ENCODE measurements at places on chromosomes 4 and X. TPM values are rescaled to one million over a fixed set of nuclear protein-coding genes. Genes with fewer than 3 reads are reported as not detected.

The PAGE2 gene
- total RNA-seq = not detected

The PAGE2B gene
- total RNA-seq = not detected

The ALAS2 gene
- 32.0 TPM for total RNA-seq

DNA sequence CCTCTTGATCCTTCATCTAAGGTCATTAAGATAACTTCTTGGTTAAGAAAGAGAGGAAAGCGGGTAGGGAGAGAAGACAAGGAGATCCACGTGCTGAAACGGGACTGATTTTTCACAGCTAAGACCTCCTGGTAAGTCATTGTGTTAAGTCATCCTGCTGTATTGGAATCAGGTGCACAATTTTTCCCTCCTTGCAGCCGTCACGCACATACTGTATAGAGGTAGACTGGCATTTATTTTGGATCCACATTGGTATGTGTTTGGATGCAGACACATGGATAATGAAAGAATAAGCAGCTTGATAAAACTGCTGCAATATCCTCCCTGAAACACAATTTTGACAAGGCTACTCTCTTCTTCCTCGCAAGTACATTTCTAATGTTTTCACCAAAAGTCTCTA is 60.1 kb upstream of the NAP1L5 start:
- no peak for DNase-seq

GRCh38 chrX:20313899-20314298 is 47.2 kb upstream of the RPS6KA3 start:
- no peak for DNase-seq

The PTCHD1 gene
- total RNA-seq = 14.0 TPM

DNA sequence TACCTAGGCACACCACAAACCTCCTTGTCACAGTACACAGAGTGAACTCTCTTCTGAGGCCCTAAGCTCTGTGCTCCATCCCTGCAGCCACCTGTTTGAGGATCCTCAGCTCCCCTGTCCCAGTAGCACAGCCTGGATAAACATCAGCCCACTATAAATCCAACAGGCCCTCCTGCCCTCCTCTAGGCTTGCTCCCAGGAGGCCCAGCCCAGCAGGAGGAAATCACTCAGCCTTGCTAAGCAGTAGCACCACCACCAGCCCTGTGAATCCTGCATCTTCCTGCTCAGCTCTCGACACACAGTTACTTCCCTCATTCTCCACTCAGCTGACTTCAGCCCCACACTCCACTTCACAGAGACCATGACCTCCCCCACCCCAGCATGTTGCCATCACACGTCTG is 273.9 kb downstream of the BCOR start:
- no peak for DNase-seq

DNA sequence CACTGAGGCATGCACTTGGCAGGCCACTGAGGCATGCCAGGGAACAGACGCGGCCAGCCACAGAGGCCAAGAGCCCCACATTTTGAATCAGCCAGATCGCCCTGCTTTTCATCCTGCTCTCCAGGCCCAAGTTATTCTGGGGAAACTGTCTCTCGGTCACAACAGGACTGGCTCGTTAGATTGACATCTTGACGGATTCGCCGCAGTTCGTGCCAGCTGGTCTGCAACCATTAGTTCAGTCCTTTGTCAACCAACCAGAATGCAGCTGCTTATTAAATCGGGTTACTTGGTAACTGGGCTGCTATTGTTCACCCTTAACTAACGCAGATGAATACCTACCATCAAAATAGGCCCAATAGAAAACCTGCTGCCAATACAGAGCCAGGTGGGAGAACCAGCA is 16.7 kb downstream of the CLDN34 start:
- DNase-seq = no peak

The SORBS2 gene
- total RNA-seq = 66.8 TPM

DNA sequence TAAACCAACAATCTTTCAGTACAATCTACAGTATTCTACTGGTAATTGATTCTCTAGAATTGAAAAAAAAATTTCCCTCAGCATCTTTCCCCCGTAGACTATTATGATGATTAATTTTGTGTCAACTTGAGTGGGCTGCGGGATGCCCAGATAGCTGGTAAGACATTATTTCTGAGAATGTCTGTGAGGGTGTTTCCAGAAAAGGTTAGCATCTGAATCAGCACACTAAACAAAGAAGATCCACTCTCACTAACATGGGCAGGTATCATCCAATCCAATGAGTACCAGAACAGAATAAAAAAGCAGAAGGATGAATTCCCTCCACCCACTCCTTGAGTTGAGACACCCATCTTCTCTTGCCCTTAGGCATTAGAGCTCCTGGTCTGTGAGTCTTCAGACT is 186.1 kb upstream of the MAB21L2 start:
- no peak for DNase-seq

The CHST7 gene
- 6.7 TPM for total RNA-seq

- DNase-seq = no peak
Measured at GRCh38 chr4:38684951-38685844, 21.2 kb downstream of the KLF3 start.

The MAOB gene
- 1.6 TPM for total RNA-seq

- DNase-seq = no peak
Measured at GRCh38 chr4:99351487-99351886, 1.1 kb downstream of the ADH1C start.

DNA sequence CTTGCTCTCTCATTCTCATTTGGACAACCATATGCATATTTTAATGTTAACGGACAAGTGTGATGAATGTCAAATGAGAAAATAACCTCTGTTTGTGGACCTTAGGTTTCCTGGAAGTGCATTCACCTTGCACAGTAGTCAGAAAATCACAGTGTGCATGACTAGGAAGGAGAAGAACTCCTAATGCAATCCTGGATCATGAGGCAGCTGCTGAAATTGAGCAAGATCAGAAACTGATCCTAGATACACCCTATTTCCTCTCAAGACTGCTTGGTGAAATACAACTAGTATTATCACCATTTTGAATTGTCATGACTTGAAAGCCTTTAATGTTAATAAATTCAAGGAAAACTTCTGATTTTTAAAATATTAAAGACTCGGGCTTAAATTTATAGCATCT is 1148.9 kb downstream of the STIM2 start:
- DNase-seq = no peak

- DNase-seq = no peak
Measured at GRCh38 chr4:61004651-61005170, 195.4 kb upstream of the ADGRL3 start.

- no peak for DNase-seq
Measured at GRCh38 chr4:168619266-168619631, 122.4 kb downstream of the PALLD start.

DNA sequence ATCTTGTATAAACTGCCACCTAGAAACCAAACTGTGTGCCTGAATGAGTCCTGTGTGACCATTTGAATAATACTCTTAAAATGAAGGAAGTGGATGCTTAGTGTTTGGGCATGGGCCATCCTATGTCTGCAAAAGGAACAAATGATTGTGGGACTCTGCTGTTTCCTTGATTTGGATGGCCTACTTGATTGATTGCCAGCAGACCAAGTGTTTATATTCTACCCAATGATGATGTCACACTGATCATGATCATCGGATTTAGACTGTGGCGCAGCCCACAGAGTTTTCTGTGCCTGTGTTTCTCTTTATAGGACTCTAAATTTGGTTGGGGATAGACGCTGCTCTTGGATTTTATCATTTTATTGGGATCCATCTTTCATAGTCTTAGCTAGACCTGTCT is 4.4 kb downstream of the SEPTIN11 start:
- DNase-seq = no peak

- DNase-seq = no peak
Measured at GRCh38 chr4:118741301-118741855, 56.2 kb downstream of the METTL14 start.

DNA sequence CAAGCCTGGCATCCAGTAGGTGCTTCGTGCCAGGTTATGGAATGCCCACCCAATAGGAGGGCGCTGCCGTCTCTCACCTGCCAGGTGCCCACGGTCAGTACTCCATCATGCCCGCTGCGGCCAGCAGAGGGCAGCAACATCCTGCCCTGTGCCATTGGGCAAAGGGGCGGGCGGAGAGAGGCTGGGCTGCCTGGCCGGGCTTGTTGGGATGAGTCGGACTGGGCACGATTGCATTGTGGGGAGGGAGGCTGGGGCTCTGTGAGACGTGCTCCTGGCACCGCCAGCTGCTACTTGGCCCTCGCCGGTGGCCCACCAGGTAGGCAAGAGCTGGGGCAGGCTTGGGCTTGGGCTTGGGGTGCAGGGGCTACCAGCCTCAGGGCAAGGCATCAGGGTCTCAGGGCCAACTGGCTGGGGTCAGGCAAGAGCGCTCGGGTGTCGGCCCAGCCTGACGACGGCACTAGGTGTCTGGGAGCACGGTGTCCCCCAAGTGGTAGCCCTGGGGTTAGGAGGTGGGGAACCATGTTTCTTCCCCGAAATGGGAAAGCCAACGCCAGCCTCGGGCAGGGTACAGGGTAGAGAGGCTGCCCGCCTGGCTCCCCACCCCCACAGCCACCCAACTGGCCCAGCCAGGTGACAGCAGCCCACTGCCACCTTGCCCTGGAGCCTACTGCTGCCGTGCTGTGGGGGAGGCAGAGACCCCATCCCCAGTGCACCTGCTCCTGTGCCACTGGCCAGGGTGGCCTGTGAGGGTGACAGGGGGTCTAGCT is at the start of gene PLXNB3:
Gene PLXNB3, plus strand, starts transcription at position 261 of the 767 bp plus-strand sequence. CDS start 1,287 bp downstream, outside the sequence.
- peak; percentile 71 for DNase-seq

GRCh38 chr4:172018358-172018757 is 205.2 kb downstream of the GALNTL6 start:
- no peak for DNase-seq

The TRAM1L1 gene
- total RNA-seq = 37.1 TPM

GRCh38 chr4:123676071-123676889 is 279.7 kb downstream of the SPRY1 start:
- no peak for DNase-seq

The MAGEB5 gene
- not detected for total RNA-seq

- no peak for DNase-seq
Measured at GRCh38 chr4:97235521-97235920, 907.8 kb downstream of the STPG2 start.

The ATOH1 gene
- not detected for total RNA-seq

The DCAF12L2 gene
- 9.0 TPM for total RNA-seq

The ATP1B4 gene
- under 0.01 TPM for total RNA-seq

The IL2 gene
- total RNA-seq = not detected

DNA sequence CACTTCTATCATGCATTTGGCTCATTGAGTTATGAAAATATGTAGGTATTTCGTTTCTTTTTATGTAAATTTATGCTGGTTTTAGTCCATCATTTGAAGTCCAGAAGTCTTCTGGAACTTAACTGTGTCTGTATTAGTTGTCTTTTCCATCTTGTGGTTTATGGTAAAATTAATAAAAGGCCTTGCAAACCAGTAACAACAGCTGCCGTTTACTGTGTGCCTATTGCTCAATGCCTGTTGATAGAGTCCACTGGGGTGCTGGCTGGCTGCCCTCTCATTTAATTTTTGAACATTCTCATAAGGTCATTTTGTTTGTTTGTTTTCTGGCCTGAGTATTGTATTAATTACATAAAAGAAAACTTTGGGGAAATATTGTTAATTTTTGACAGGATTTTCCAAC is 98.0 kb downstream of the NAA11 start:
- DNase-seq = no peak

DNA sequence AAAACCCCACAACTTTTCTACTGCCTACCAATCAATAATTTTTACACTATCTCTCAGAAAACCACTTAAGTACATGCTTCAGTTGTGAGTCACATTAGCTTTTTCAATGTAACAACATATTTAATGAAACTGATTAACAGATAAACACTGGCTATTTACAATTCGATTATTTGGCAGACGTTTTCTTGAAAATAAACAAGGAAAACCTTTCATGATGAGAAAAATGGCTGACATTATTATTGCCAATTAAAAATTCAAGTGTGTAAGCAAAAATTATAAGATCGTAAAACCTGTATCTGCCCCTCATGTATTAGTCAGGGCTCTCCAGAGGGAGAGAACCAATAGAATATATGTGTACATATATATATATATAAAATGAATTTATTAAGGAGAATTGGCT is 1555.5 kb upstream of the IGFBP7 start:
- DNase-seq = no peak

- no peak for DNase-seq
Measured at GRCh38 chrX:37816766-37817165, 30.6 kb downstream of the DYNLT3 start.

- DNase-seq = no peak
Measured at GRCh38 chrX:46180258-46180687, 364.9 kb downstream of the ZNF674 start.

GRCh38 chr4:150079081-150079581 is 886 bp downstream of the DCLK2 start:
- peak; percentile 44 for DNase-seq

GRCh38 chr4:94676970-94677369 is 80.8 kb upstream of the BMPR1B start:
- DNase-seq = no peak

- no peak for DNase-seq
Measured at GRCh38 chrX:45447331-45447730, 246.7 kb upstream of the DIPK2B start.

The SPANXB1 gene
- not detected for total RNA-seq

GRCh38 chr4:128380306-128380705 is 92.7 kb upstream of the PGRMC2 start:
- DNase-seq = no peak

DNA sequence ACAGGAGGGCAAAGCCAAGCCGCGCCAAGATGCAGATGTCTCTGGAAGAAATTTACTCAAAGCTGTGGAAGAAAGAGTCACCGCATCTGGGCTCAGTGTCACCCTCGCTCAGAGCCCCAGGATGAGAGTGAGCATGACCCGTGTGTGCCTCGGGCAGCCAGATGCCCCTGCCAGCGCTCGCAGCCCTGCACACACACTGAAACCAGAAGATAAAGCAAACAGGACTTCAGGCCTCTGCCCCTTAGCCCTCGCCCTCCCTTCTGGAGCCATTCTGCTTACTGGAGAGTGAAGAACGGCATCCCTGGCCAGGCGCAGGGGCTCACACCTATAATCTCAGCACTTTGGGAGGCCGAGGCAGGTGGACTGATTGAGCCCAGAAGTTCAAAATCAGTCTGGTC is 103.0 kb downstream of the IRF2 start:
- no peak for DNase-seq

The UGT2A1 gene
- total RNA-seq = not detected

- no peak for DNase-seq
Measured at GRCh38 chr4:133647206-133647605, 498.1 kb downstream of the PCDH10 start.

DNA sequence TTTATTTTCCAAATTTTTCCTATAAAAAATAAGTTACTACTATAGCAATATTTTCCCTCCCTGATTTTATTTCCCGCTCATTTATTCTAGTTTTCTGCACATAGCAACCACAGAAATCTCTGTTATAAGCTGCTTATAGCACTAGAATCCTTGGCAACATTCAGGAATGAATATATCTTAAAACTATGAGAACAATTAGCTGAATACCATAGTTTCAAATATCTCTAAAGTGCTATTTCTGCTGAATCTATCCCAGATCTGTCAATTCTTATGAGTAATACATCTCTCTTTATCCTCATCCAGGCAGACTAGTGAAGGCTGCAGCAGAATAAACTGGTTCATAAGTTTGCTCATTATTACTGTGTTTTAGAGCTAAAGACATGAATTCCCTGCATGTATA is 622.9 kb upstream of the DIPK2B start:
- no peak for DNase-seq

- DNase-seq = no peak
Measured at GRCh38 chr4:1234811-1235292, 14.1 kb downstream of the CTBP1 start.
